ENCODE measurements at places on chromosomes 6 and 20. TPM values are rescaled to one million over a fixed set of nuclear protein-coding genes. Genes with fewer than 3 reads are reported as not detected.

GRCh38 chr6:16442031-16442430 lies 203.6 kb downstream of the GMPR start:
- DNase-seq, result no peak

GRCh38 chr6:5286780-5287179 lies 25.5 kb downstream of the FARS2 start:
- DNase-seq, result no peak

GRCh38 chr20:59645761-59646171 lies 41.4 kb downstream of the PHACTR3 start:
- DNase-seq, result no peak

- no peak for DNase-seq
Measured at GRCh38 chr6:36052097-36052496, 24.5 kb downstream of the MAPK14 start.

- no peak for DNase-seq
Measured at GRCh38 chr20:40397467-40397866, 291.6 kb downstream of the MAFB start.

PHF10 gene
- total RNA-seq, result 105 TPM
